G401 (cell line): ENCODE measurements at places on chromosomes 11 and 22. TPM values are rescaled to one million over a fixed set of nuclear protein-coding genes. Genes with fewer than 3 reads are reported as not detected.

DNA sequence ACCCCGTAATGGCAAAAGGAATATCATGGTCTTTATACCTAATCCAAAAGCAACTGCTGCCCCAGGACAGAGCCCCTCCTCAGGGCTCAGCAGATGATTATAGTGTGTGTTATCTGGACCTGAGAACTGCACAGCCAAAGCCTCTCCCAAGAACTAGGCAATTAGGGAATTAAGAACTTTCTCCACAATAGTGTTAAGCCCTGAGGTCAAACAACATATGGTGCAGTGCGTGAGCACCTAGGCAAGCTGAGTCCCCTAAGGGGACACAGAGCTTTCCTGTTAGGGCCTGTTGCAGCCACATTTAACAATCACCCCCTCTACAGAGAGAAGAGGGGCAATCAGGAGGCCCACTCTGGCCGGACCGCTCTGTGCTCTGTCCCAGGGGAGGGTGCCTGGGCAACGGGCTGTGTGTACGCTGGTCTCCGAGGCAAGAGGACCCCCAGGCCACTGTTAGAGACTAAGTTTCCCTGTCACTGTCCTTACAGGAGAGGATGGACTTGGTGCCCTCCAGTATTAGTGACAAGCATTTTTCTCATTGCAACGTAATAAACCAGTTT, 1.4 kb upstream of the KCNJ5 start:
- DNase-seq: no peak

DNA sequence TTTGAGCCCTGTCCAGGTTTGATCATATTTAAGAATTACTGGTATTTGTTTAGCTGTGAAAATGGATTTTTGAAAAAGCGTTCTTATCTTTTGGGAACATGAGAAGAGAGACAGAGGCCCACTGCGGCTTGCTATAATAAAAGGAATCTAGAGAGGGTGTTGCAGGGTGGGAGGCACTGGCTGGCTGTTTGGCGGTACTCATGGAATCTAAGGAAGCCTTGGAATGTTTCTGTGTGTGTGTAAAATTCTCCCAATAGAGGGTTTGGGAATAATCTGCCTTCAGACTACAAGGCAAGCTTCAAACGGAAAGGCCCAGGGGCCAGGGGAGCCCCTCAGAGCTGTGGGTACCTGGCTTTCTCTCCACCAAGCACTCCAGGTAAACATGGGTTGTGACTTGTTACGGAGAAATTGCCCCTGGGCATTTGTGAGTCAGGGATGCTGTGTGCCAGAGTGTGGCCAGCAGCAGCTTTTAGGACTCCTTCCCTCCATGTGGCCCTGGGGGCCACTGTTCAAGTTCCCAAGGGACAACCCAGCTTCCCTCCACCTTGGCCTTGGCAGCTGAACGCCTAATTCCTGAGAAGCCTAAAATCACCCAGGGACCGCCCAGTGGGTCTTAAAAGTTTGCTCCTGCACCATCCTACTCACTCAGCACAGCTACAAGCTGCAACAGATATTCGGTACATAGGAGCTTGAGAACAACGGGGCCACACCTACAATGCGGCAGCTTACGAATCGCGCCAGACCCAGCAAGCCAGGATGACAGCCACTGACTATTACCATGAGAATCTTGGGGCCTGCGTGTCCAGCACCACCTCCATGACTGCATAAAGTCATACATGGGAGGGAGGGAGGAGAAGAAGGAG, 14.1 kb upstream of the SYT8 start:
- DNase-seq: no peak

GRCh38 chr11:31050061-31050765, 319.3 kb downstream of the DCDC1 start:
- DNase-seq: no peak

DNA sequence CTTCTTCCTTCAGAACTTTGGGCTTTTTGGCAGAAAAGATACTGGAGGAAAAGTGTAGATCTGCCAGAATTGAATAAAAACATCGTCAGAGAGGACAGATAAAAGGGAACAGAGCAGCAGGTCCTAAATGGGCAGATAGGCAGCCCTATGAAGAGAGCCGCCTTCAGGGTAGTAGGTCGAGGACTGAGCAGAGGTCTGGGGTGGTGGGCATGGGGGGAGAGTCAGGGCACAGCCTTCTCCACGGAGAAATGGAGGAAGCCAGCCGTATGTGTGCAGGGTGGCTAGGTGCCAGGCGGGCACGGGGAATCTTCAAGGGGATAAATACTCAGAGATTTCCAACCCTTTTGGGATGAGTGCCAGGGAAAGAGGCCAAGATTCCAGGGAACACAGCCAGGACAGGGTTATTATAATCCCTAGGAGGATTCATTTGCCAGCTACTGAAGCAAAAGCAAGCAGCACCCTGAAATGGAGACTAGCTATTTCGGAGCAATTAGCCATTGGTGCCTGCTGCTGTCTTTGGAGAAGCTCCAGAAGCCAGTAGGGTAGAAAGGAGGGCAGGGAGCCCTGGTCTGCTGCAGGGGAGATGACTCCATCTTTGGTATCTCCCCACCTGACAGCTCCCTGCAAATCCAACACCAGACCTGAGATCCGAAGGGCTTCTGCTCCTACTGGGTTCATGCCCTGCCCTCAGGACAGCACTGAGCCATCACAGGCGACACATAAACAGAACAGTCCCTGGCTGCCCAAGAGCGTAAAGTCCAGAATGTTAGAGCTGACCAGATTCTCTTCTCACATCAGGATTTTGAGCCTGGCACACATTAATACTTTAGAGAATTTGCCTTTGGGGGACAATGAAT, 174.5 kb upstream of the NTM start:
- DNase-seq: peak; percentile 70

- DNase-seq: no peak
Measured at GRCh38 chr22:36288571-36289405, 35.9 kb downstream of the APOL1 start.

DNA sequence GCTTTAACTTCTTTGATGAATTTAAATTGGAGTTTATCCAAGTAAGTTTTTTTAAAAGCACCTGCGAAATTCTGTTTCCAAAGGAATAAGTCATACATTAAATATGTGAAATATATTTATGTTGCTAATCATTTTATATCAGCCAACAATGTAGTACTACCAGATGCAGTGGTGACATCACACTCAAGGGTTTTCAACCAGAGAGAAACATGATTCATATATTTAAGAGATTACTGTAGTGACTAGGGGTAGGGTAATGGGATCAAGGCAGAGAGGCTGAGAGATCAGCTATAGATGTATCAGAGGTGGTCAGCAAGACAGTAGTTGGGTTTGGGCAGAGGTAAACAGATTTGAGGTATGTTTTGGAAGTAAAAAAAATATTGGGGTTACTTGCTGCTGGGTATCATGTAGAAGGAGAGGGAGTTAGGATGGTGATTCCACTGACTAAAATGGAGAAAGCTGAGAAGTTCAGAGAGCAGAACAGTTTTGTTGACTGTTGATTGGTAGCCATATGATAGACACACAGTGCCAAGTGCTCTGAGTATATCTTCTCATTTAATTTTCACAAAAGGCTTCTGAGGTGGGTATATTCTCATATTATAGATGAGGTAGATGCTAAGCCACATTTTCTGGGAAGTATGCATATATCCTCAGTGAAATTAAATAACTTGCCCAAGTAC, 39.4 kb downstream of the CEP57 start:
- no peak for DNase-seq

GRCh38 chr11:45162916-45163879, 16.8 kb downstream of the PRDM11 start:
- DNase-seq: no peak

DNA sequence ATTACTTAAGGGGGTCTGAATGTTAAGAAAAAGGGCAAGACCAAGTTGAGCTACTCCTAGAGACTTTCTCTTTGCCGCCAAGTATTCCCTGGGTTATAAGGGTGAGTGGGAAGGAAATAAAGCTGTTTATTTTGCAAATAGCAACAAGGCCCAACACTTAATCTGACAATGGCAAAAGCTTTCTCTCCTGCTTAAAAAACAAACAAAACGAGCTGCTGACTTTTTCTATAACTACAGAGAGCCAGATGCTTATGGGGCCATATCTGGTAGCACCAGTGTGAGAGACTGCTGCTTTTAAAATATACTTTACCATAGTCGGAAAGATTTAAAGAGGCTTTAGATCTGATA, 2.3 kb upstream of the KDM2A start:
- no peak for DNase-seq

DNA sequence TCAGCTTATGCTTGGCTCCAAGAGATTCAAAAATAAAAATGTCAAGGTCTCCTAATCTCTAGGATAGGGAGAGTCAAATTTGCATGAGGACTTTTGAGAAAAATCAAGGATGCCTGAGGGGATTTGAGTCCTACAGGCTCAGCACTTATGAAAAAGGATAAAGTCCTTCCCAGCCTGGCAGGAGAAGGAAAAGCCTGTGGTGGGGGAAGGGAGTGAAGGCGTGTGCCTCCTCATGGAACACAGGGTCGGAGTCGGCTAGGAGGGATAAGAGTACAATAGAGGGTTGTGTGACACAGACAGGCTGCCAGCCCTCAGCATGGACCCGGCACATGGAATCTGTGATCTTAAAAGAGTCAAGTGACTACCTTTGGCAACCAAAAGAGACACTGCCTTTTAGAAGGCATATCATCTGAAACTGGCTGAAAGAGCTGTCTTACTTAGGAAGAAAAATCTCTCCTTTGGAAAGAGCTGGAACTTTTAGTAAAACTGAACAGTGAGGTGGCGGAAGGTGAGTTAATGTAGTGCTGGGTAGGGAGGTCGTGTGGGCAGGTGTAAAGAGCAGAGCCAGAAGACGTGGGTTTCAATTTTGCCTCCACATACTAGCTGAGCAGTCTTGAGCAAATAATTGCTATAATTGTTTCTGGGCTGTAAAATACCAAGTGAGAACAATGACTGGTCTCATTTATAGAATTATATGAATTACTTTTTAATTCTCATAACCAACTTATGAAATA, 58.8 kb upstream of the RDX start:
- DNase-seq: no peak

- DNase-seq: no peak
Measured at GRCh38 chr11:41177791-41178190, 281.7 kb downstream of the LRRC4C start.

GRCh38 chr11:71245601-71246391, 6.6 kb downstream of the SHANK2 start:
- no peak for DNase-seq

GRCh38 chr11:126423743-126424142, 68.3 kb downstream of the ST3GAL4 start:
- DNase-seq: no peak

DNA sequence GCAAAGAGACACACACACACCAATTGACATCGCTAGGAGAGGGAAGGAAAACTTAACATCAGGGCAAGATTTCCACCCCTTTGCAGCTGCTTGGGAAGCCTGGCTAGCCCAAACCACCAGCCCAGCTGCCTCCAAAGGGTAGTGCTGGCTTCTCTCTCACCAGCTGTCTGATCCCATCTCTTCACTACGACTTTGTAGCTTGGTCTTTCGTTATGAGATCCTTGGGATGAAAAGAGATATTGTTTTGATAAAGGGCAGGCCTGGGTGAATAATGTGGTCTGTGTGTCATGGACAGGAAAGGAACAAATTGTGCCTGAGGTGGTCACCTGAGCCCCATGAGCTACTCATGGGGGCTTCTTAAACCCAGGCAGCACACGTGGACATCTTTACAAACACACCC, 101.9 kb downstream of the ARL14EP start:
- DNase-seq: no peak

DNA sequence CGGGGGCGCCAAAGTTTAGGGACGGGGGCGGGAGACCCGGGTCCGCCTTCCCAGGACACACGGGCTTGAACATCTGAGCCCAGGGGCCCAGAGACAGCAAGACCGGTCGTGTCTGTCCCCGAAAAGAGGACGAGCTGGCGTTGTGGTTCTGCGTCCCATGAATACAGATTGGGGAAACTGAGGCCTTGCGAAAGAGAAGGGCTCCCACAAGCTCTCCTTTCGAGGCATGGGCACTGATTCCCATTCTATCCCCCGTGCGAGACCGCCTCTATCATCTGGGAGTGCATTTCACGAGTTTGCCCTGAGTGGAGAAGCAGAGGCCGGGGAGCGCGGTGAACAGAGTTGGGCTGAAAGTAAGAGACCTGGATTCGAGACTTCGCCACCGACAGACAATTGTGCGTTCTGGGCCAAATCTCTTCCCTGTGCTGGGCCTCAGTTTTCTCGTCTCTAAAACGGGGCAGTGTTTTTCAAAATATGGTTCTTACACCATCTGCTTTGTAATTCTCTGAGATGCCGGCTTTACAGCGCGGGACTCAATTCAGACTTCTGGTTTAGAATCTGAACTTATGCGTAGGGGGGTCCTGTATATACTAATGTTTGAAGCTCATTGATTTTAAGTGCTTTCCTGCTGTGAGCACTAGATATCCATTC, 471 bp downstream of the RNF185 start:
- peak; percentile 39 for DNase-seq

DNA sequence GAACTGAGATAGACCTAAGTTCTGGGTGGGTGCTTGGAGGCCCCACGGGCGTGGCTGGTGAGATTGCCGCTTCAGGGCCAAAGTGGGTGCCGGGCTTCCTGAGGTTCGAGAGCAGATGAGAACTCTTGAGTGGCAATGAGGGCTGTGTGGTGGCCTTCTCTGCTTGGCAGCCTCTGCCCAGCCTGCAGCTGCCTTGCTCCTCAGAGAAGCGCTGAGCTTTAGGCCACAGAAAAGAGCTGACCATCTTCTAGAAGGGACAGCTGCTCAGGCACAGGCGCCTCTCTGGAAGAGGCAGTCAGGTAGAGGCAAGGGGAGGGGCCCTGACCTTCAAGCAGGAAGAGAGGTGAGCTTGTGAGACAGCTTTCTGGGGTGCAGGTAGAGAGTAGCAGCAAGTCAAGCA, 72.8 kb downstream of the MED15 start:
- DNase-seq: no peak

- DNase-seq: peak; percentile 22
Measured at GRCh38 chr11:69293819-69294505, at the start of gene MYEOV. TSS of gene MYEOV (plus strand) at chr11:69294155. CDS start at chr11:69295355, 1,200 bp downstream.

DNA sequence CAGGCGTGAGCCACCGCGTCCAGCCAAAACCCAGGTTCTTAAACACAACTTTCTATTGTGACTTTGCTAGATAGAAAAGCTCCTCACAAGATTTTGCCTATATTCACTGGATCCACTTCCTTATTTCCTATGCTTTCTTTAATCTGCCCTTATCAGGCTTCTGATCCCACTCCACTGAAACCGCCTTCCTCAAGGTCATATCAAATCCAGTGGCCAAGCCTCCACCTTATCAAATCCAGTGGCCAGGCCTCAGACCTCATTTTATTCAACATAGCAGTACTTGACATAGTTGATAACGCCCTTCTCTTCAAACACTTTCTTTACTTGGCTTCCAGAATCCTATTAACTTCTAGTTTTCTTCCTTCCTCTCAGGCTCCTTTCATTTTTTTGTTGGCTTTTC, 29.5 kb downstream of the DIXDC1 start:
- no peak for DNase-seq

The E2F8 gene
- 4.5 and 11.5 TPM in 2 replicates for total RNA-seq

The PIWIL4 gene
- not detected in 2 replicates for total RNA-seq

The DSCAML1 gene
- total RNA-seq: not detected in 2 replicates

The C22orf31 gene
- not detected in 2 replicates for total RNA-seq

The TST gene
- total RNA-seq: 43.2 and 58.2 TPM in 2 replicates
